Cortex of kidney (tissue), 1 donor: ENCODE measurements at places on chromosomes 5 and 9.

GRCh38 chr9:14248149-14248548 is 65.8 kb downstream of the NFIB start:
- no peak for DNase-seq

- DNase-seq = no peak
Observed at GRCh38 chr5:54947187-54947586, 38.2 kb downstream of the ESM1 start.

- DNase-seq = no peak
Observed at GRCh38 chr9:38043931-38044623, 24.9 kb downstream of the SHB start.

DNA sequence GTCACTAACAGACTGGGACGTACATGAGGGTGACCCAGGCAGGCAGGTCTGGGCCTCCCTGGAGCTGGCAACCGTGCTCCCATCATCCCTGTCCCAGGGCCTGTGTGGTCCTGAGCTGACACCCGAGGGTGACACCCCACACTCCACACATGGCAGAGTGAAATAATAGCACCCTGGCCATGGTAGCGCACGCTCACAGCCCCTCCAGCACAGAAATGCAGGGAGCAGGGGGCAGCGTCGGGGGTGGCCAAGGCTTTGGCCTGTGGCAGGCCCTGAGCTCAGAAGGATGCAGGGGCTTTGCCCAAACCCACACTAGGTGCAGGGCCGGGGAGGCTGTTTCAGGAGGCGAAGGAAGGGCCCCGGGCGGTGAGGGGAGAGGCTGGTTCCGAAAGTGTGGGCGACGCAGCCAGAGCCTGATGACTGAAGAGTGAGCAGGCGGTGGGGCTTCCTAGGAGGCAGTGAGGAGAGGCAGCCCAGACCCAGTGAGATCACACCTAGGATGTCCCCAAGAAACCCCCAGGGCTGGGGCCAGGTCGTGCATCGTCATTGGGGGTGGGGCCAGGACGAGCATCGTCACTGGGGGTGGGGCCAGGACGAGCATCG is 12.9 kb downstream of the OR2V2 start:
- no peak for DNase-seq

- no peak for DNase-seq
Observed at GRCh38 chr9:13971966-13972655, 341.8 kb downstream of the NFIB start.

DNA sequence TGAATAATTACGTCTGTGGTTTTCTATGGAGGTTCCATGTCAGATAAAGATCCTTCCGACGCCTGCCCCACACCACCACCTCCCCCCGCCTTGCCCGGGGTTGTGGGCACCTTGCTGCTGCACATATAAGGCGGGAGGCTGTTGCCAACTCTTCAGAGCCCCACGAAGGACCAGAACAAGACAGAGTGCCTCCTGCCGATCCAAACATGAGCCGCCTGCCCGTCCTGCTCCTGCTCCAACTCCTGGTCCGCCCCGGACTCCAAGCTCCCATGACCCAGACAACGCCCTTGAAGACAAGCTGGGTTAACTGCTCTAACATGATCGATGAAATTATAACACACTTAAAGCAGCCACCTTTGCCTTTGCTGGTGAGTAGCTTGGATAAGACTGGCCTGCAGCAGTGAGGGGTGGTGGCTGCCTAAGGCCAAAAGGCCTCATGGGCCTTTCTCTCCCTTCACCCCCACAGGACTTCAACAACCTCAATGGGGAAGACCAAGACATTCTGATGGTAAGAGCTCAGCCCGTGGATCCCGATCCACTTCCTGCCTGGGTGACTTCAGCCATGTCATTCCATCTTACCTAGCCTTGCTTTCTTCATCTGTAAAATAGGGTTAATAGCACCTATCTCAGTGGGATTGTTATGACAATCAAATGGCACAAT is at the start of gene IL3:
Gene IL3, plus strand, starts transcription at position 155 of the 661 bp plus-strand sequence. Its CDS starts 52 bp downstream, at position 207.
- no peak for DNase-seq
